ENCODE measurements at places on chromosomes 16 and 17.

DNA sequence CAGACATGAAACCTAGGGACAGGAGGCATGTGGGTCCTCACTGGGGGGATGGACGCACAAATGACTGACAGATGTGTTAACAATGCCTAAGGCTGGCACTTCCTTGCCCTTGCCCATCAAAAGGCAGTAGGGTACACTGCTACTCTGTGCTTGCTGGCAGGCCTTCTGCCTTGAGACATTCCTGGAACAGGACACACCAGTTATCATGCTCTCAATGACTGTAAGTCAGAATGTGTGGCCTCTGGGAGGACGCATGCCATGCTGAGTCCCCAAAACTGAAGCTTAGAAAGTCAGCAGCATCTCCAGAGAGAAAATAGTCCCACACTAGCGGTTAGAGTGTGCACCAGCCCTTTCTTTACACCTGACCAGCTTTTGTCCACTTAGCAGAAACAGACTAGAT lies 16.1 kb upstream of the SREBF1 start:
- no peak for DNase-seq

DNA sequence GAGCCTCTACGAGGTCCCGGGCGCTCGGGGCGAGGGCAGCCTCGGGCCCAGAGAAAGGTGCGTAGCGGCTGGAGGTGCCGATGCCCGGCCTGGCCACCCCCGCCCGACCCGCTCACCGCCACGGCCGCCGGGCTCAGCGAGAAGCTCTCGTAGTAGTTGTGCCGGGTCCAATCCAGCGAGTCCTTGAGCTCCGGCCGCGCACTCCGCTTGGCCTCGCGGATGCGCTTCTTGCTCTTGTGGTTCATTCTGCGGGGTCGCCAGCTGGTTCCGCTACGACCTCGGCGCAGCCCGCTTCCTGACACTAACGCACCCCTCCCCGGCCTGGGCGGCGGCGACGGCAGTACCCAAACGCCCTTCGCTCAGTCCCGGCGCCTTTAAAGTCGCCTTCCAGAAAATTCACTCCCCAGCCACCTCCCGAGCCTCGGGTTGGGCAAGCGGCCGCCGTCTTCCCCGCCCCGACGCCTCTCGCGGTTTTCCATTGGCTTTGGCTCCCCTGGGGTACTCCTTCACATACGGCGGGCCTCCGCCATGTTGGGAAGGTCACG lies at the start of gene JMJD6:
Gene JMJD6 (minus strand): TSS at position 376 of the 545 bp plus-strand sequence. CDS start 131 bp downstream, at position 245.
- DNase-seq, result peak; percentile 85

GRCh38 chr16:86248310-86248905 lies 261.9 kb upstream of the FOXF1 start:
- DNase-seq, result no peak

- no peak for DNase-seq
Measured at GRCh38 chr17:38705523-38705802, 390 bp downstream of the MLLT6 start.

DNA sequence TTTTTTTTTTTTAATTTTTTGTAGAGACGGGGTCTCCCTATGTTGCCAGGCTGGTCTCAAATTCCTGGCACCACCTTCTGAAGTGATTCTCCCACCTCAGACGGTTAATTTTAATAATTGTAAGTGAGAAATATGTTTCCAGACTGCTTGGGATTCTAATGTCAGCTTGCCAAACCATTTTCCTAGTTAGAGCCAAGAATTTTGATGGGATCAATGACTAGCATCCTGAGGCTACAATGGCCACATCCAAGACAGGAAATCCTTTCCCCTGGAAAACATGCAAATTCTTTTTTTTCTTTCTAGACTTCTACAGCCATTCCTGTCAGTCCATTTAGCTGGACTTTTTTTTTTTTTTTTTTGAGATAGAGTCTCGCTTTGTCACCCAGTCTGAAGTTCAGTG lies 32.6 kb downstream of the IGF2BP1 start:
- DNase-seq, result no peak

DNA sequence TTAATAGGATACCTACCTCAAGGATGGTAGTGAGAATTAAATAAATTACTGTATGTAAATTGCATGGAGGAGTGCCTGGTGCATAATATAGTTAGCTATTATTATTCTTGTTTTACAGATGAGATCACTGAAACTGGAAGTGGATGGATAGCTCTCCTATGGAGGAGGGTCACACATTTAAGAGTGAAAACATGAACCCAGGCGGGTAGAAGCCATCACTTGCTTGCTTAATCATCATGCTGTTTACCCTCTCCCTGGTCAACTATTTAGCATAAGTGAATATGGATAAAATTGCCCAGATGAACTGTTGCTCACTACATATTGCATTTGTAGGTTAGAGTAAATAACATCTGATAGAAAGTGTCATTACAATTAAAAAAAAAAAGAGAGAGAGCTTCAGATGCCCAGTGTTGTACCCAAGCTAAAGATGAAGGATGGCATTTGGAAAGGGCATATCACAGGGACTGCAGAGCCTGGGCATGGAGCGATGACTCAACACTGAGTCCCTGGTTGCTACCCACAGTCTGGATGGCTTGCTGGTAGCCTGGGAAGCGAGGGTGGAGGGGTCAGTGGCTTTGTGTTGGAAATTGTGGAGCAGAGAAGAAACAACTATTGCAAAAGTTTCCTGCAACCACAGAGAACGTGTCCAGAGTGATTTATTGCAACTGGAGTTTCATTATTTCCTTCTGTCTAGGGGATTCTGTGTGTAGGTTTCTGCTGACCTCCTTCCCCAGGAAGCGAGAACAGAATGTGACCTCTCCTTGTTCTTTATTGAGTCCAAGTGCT lies 414.4 kb downstream of the SHISA9 start:
- DNase-seq, result no peak

GRCh38 chr17:42458497-42459255 lies at the start of gene ATP6V0A1:
Gene ATP6V0A1, plus strand, starts transcription at chr17:42458878. Its CDS starts 2,017 bp downstream, at chr17:42460895.
- DNase-seq, result no peak

DNA sequence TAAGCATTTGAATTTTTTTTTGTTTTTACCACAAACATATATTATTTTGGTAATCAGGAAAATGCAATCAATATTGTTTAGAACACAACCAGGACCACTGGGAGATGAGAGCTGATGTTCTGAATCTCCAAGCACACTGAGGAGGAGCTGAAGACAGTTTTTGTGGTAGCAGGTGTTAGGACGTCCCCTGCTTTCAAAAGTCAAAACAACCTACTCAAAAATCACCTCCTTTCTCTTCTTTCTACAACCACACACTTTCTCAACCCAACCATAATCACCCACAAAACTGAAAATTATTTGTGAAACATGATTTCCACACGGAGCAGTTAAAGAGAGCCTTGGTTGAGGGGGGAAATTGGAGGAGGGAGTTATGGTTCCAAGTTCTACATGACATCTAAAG lies 26.7 kb upstream of the CFAP20 start:
- no peak for DNase-seq

- no peak for DNase-seq
Measured at GRCh38 chr16:7366041-7366440, 33.4 kb downstream of the RBFOX1 start.

GRCh38 chr16:73956587-73957494 lies 339.8 kb upstream of the PSMD7 start:
- DNase-seq, result peak; percentile 23

DNA sequence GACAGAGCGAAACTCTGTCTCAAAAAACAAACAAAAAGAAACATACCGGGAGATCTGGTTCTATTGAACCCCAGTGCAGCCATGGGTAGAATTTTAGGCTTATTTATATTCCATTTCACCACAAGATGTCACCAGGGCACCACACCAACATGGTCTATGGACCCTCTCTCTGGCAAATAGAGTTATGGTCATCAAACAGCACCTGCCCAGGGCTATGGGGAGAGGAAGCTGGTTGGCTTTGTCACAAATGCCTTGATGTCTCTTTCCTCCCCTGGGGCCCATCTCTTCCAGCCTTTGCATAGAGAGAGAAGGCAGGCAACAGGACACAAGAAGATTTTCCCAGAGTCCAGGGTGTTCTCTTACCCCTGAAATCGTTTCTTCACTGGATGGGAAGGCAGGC lies 128.4 kb downstream of the WWOX start:
- DNase-seq, result no peak

DNA sequence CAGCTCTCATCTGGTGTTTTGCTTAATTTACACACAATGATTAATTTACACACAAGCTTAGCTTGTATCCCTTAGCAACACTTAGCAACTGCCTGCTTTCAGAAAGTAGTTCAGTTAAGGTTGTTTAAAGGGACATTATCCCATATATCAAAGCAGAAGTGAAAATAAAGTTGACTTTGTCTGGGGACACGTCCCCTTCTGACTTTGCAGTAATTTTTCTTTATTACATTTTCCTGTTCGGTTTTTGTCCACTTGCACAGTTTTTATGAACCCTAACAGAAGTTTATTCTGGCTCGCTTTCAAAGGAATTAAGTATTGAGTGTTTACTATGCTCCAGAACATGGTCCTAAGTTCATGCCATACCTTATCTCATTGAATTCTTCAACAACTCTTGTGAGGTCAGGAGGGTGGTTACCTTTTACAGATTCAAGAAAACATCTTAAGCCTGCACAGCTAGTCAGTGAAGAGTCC lies 41.5 kb downstream of the ARHGAP44 start:
- DNase-seq, result no peak

- no peak for DNase-seq
Measured at GRCh38 chr17:40298726-40299125, 10.3 kb upstream of the RARA start.

GRCh38 chr17:44558710-44559633 lies 1.7 kb downstream of the FZD2 start:
- DNase-seq, result no peak

GRCh38 chr16:75305364-75306098 lies 54.1 kb upstream of the BCAR1 start:
- DNase-seq, result peak; percentile 100
